ENCODE measurements at places on chromosomes 12 and 14.
A peak's percentile ranks its signal among the peaks of the same experiment; 100 is the strongest.

DNA sequence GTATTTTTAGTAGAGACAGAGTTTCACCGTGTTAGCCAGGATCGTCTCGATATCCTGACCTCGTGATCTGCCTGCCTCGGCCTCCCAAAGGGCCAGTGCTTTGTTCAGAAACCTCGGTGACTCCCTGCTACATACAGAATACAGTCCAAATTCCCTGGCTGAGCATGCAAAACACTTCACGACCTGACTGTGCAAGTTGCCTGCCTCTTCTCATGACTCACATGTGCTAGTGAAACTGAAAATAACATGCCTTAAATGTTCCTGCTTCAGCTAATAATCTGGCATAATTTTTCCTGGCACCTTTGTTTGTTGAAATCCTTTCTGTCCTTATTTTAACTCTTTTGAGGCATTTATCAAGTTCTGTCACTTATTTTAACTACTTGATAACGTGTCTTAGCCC, 8.2 kb downstream of the DMAC2L start:
- no peak for DNase-seq

DNA sequence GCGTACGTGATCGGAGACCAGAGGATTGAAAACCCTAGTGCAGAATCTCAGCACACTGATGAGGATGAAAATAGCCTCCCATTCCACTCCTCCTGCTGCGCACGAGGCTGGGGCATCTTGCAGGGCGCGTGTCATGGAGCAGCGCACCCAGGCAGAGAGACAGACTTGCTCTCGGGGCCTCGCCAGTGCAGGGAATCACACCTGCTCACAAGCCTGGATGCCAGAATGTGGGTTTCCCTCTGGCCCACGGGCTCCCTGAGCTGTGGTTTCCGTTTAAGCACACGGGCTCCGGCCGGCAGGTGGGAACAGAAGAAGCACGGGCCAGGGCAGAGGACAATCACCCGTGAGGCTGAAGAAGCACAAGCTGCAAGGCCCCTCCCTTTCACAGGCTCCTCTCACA, 2.0 kb downstream of the FGF6 start:
- no peak for DNase-seq

GRCh38 chr12:14573118-14573517, 5.4 kb upstream of the PLBD1 start:
- no peak for DNase-seq

DNA sequence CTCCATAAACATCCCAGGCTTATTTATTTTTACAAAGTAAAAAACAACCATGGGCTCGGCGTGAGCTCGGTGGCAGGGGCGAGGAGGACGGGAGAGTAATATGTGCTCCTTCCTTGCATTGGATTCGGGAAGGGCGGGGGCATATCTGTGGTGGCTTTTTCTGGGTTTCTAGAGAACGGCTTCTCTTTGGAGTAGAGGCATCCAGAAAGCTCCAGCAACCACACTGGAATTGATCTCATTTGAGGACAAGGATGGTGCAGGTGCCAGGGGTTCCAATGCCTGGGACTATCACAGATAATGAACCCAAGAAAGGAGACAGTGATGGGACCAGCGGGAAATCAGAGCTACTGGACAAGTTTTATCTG, 18.9 kb downstream of the ADGRD1 start:
- DNase-seq = no peak

- no peak for DNase-seq
Measured at GRCh38 chr12:131085816-131086591, 132.3 kb downstream of the ADGRD1 start.

GRCh38 chr12:54425702-54426101, 6.6 kb upstream of the ITGA5 start:
- DNase-seq = no peak

- no peak for DNase-seq
Measured at GRCh38 chr14:94827711-94828447, 58.0 kb upstream of the GSC start.

DNA sequence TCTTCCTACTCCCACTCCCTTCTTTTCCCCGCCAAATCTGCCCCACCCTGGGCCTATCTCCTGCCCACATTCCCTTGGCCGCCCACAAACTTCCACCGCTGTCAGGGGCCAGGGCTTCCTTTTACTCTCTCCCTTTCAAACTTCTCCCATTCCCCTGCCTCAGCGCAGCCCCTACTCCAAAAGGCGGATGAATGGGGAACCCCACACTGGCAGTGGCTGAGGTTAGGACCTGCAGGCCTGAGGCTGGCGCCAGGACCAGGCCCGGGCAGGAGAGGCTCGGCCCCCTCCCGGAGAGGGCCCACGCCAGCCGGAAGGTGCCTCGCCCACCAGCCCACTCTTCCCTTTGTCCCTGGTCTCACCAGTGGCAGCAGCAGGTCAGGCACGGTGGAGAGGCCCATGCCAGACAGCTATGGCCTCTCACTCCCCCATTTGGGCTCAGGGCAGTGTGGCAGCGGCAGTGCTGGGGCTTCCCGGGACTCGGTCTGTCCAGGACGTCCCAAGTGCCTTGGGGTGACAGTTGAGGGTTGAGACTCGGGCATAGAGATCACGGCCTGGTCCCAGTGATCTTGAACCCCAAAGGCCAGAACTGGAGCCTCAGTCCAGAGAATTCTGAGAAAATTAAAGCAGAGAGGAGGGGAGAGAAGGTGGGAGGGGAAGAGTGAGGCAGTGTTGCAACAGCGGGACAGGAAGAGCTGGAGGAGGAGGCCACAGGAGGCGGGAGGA, at the start of gene TNFRSF1A:
TNFRSF1A (minus strand) TSS at position 660 of the 723 bp plus-strand sequence; CDS start at position 398, 262 bp downstream.
- DNase-seq = peak; percentile 59

- no peak for DNase-seq
Measured at GRCh38 chr12:59594943-59595500, 807 bp upstream of the SLC16A7 start.

- no peak for DNase-seq
Measured at GRCh38 chr14:24607635-24608514, 1.6 kb downstream of the GZMH start.

- peak; percentile 89 for DNase-seq
Measured at GRCh38 chr14:24113801-24114531, 611 bp upstream of the DCAF11 start.

- DNase-seq = no peak
Measured at GRCh38 chr14:36661506-36662257, at the start of gene PAX9. TSS of gene PAX9 (plus strand) at chr14:36661860. CDS start at chr14:36662090, 230 bp downstream.

GRCh38 chr12:89618113-89618862, 90.3 kb downstream of the ATP2B1 start:
- DNase-seq = no peak

DNA sequence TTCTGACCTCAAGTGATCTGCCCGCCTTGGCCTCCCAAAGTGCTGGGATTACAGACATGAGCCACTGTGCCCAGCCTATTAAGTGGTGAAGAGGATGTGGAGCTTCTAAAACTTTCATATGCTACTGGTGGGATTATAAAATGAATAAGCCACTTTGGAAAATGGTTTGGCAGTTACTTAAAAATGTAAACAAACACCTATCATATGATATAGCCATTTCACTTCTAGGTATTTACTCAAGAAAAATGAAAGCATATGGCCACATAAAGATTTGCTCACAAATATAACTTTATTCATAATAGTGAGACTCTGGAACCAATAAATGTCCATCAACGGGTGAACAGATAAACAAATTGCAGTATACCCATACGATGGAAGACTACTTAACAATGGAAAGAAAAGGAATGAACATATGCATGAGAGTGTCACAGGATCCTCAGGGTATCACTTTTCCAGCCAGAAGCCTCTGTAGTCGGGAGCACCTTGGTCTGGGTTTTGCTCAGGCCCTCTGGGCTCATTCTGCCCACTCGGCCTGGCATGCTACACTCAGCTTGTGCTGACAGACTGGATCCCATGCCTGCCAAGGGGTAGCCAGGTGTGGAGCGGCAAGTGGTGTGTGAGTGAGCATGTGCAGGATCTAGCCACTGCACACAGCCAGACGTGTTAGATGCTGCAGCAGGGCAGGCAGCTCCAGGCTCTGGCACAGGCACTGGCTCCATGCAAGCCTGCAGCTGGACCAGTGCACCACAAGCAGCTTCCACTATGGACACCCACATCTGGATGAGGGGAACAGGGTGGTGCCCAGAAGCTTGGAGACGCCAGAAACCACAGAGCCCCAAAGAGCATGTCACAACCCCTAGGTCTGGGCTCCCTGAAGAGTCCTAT, 213.2 kb upstream of the DIO3 start:
- no peak for DNase-seq

DNA sequence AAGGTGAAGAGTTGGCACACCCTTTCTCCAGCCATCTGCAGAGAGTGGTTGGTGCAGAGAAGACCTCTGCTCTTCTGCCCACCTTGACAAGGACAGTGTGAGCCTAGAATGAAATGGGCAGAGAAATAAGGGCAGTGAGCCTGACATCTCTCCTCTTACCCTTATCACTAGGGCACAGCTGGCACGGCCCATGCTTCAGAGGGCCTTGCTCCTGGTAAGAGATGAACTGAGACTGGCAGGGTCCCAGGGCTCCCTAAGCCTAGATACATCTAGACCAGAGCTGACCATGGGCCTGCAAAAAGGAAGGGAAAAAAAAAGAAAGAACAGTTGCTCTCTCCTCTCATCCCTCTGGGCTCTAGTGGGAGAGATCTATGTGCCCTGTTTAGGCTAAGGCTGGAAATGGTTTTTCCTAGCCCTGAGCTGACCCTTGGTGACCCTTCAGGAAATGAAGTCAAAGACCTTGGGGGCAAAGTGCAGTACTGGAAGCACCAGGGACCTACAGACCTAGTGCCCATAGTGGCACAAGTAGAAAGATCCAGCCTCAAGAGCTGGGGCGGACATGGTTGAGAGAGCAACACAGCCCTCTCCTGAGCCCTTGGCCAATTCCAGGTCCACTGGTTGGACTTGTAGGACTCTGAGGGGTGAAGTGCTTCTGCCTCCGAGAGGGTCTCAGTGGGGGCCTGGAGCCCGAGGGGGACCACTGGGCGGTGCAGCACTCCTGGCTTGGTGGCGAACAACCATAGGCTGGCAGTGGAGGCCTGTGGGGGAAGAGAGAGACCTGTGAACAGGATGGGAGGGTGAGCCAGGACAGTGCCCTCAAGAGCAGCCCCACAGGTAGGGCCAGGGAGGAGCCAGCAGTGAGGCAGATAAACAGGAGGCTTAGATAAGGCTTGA, 22.0 kb downstream of the PRPF40B start:
- DNase-seq = no peak

DNA sequence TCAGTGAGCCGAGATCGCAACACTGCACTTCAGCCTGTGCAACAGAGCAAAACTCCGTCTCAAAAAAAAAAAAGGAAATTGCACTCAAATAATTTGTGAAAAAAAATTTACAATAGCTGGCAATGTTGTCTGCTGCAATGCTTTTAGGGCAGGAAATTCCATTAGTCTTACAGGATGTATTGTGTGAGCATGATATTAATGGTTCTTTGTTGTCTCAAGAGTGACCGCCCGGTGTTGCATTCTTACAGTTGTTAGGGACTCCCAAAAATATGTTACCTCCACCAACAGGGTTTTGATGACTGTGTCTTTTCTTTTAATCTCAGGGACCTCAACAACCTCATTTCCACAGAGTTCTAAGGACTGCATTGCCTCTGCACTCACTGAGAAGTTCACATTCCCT, 44.8 kb downstream of the PZP start:
- no peak for DNase-seq

DNA sequence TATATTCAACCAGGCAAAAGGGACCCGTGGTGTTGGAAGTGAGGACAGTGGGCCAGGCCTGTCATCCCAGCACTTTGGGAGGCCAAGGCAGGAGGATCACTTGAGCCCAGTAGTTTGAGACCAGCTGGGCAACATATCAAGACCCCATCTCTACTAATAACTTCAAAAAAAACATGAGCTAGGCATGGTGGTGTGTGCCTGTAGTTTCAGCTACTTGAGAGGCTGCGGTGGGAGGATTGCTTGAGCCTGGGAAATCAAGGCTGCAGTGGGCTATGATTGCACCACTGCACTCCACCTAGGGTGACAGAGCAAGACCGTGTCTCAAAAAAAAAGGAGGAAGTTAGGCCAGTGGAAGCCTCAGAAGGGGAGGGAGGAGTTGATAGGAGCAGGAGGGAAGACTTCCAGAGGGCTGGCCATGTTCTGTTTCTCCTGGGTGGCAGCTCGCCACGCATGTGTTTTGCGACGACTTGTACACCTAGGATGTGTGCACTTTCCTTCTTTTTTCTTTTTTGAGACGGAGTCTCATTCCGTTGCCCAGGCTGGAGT, 10.1 kb downstream of the SLC25A29 start:
- DNase-seq = no peak

DNA sequence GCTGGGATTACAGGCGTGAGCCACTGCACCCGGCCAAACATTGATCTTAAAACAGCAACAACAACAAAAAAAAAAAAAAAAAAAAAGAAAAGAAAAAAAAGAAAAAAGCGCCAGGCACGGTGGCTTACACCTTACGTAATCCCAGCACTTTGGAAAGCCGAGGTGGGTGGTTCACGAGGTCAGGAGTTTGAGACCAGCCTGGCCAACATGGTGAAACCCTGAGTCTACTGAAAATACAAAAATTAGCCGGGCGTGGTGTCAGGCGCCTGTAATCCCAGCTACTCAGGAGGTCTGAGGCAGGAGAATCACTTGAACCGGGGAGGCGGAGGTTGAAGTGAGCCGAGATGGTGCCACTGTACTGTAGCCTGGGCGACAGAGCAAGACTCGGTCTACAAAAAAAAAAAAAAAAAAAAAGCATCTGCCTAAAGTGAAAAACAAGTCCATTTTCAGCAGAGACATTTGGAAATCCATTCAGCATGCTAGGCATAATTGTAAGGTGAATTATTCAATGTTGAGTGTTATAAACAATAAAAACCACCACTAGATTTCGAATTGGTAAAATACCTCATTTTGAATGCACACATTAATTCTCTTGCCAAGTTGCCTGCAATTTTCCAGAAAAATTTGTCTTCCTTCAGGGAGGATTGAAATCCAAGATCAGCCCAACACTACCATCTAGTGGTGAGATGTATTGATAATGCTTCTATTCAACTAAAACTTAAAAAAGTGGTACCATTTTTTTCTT, 8.0 kb upstream of the CERS5 start:
- peak; percentile 61 for DNase-seq

DNA sequence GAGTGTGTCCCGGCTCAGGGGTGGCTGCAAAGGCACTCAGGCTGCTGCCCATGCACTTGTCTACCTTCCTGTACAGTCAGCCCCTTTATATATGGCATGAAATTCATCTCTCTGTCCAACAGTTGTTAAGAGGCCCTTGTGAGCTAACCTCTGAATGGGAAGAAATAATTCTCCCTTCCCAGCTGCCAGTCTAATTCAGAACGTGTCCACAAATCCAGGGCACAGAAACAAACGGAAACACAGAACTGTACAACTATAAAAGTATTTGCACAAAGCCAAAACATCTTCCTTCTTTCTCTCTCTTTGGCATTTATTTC, 849 bp downstream of the KRT5 start:
- no peak for DNase-seq

DNA sequence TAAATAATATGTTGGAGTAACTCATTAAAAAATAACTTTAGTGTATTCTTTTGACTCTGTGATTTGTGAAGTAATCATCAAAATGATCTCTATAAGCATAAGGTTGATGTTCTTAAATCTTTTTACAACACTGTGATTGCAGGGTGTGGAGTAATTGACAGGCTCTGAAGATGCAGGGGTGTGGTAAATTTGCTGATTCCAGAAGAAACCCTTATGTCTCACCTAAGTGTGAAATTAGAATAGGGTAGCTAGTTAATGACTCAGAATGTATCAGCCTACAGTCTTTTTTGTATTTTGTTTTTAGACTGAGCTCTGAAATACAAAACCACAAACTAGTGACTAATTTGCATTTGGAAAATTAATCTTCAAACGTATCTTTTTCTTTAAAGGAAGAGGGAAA, 5.9 kb downstream of the PRPF39 start:
- no peak for DNase-seq

GRCh38 chr12:92859650-92860386, 69.3 kb downstream of the EEA1 start:
- DNase-seq = no peak

All from activated CD4-positive, alpha-beta T cell treated with anti-CD3 and anti-CD28 coated beads, Interleukin-2, amount 10 ng/mL, durations not matched to agents 7 days and 5 days (primary cell).